ENCODE measurements at places on chromosomes 2 and 18. TPM values are rescaled to one million over a fixed set of nuclear protein-coding genes. Genes with fewer than 3 reads are reported as not detected.

GRCh38 chr2:71612581-71613402 lies 159.4 kb downstream of the DYSF start:
- no peak for DNase-seq

- peak; percentile 11 for DNase-seq
Measured at GRCh38 chr2:45777996-45778719, 126.7 kb downstream of the PRKCE start.

- no peak for DNase-seq
Measured at GRCh38 chr2:177396703-177397460, 4.3 kb downstream of the AGPS start.

GRCh38 chr2:75088791-75089190 lies 110.5 kb downstream of the TACR1 start:
- DNase-seq: no peak

- DNase-seq: peak; percentile 19
Measured at GRCh38 chr2:212794471-212794870, 255.9 kb upstream of the ERBB4 start.

DNA sequence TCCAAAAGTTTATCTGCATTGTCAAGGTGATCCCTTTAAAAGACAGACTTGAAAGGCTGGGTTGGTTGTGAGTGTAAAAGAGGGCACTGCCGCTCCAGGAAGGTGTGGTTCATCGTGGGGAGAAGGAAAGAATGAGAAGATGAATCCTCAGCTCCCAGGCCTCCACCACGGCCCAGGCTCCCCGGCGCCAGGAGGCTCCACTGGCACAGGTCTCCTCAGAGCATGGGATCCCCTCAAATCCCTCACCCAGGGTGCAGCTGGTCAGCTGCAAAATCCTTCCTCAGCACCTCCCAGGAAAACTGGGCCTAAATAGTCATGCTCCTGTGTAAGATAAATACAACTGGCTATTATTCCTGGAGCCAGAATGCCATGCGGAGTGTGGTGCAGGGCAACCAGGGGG lies 221.1 kb downstream of the ZNF516 start:
- DNase-seq: no peak

GRCh38 chr2:239772721-239773120 lies 252.4 kb downstream of the NDUFA10 start:
- DNase-seq: no peak

DNA sequence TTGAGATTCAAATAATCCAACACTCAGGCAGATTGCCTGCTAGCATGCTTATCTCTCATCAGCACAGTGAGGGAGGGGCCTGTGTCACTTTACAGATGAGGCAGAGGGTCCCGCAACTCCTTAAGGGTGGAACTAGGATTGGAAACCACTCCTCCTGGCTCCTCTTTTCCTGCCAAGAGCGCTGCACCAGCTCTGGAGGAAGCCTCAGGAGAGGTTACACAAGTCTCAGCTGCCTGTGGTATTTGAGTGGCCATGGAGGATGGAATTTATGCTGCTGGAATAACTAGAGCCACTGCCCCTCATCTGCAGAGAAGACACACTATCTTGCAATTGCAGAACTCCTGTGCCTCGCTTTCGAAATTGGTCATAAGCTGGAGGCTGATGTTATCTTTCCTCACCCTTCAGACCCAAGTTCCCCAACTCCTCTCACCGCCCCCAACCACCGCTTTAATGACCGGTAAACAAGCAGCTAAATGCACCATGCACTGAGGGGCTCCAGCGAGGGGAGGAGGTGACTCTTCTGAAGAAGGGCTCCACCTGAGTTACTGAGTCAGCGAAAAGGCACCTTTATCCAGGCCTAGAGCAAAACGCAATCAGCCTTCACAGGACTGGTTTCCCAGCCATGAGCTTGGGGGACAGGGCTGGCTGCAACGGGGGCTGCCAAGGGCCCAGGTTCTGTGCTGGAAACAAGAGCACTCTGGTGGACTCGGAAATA lies 245.8 kb downstream of the SOX11 start:
- DNase-seq: no peak

DNA sequence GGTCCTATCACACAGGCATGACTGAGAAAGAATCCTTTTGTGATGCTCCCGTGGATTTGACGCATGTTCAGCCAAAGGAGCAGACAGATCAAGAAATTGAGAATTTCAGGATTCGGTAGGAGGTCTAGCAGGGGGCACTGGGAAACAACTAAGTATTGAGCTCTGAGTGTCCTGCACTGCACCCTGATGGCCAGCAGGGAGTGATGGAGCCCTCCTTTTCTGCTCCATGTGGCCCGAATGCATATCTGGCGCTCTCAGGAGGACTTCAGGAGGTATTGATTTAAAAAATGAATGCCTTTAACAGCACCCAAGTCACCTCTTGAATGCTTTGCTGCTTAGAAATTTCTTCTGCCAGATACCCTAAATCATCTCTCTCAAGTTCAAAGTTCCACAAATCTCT lies 58.0 kb downstream of the ZNF519 start:
- DNase-seq: peak; percentile 43

DNA sequence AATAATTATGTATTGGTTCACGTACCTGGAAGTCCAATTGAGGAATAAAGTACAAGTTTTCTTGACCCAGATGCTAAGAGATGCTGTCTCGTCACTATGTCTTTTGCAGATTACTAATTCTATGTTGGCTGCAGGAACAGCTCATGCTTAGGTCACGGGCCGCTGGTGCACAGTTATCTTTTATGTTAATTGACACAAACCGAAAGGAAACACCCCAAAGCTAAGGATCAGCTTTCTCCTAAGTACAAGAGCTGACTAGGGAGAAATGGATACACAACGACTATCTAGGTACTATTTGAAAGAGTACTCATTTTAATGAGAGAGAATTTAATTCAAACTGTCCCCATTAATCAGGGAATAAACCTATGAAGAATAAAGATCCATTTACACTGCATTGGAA lies 217.7 kb upstream of the SLC35G4 start:
- DNase-seq: no peak

GRCh38 chr2:205815673-205816072 lies 133.4 kb downstream of the NRP2 start:
- no peak for DNase-seq

BMP10 gene
- total RNA-seq: not detected

ANKRD30BL gene
- total RNA-seq: 2.2 TPM

CYRIA gene
- total RNA-seq: 183 TPM

TXNDC2 gene
- total RNA-seq: 0.13 TPM

SLC5A7 gene
- total RNA-seq: not detected
